ENCODE measurements at places on chromosomes 16 and 17.

GRCh38 chr17:74404789-74405188 lies 27.1 kb upstream of the GPRC5C start:
- no peak for DNase-seq

DNA sequence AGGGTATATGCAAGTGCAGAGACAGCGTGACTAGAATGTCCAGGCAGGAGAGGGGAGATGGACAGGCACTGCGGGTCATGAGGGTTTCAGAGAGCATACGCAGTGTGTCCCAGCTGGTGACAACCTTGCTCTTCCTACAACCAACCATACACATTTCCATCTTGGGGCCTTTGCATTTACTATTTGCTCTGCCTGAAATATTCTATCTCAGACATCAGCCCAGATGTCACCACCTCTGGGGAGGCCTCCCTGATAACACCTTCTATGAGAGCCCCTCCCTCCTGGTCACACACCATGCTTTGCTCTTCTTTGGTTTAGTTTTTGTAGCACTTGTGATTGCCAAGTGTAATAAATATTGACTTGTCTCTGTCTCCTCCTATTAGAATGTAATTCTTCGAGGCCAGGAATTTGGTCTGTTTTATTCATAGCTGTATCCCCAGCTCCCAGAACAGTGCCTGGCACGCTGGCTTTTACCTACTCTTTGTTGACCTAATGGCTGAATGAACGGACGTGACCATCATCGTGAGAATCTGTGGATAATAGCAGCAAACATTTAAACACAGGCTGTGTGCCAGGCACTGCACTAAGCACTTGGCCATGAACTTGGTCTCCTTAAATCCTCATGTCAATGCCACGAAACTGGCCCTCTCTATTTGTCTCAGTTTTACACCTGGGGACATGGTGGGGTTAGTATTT lies 51.9 kb downstream of the PLCG2 start:
- DNase-seq = no peak

- no peak for DNase-seq
Observed at GRCh38 chr17:81843713-81844326, 9.0 kb upstream of the PPP1R27 start.

DNA sequence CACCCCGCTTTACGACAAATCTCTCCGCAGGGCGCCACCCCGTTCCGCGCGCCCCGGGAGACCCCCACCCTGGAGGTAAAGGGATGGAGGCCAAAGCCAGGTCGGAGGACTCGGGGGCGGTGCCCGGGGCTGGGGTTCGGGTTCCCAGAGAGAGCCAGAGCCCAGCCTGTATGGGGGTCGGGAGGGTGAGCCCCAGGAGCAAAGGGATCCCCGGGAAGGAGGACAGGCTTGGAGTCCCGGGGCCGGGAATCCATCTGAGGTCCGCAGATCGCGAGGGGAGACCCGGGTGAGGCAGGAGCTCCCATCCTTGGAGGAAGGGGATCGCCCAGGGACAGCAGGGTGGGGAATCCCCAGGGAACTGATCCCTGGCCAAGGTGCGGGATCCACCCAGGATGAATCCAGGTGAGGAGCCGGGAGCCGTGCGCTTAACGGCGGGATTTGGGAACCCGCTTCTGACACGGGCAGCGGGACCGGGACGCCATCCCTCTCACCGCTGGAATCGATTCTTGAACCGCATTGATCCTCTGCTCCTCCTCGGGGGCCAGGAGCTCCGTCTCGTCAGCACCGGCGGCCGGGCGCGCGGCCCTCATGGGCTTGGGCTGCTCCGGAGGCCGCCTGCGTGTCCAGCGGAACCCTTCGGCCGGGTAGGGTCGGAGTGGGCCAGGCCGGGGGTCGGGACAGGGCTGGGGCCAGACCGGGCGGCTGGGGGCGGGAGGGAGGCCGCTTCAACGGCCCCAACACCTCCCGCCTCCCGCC lies at the start of gene MMD:
Gene MMD, minus strand, starts transcription at position 657 of the 756 bp plus-strand sequence. Its CDS starts 140 bp downstream, at position 517.
- DNase-seq = no peak

GRCh38 chr16:86823888-86824671 lies 245.7 kb downstream of the FOXL1 start:
- DNase-seq = peak; percentile 91

- DNase-seq = no peak
Observed at GRCh38 chr16:19959736-19960135, 75.1 kb upstream of the GPRC5B start.

- no peak for DNase-seq
Observed at GRCh38 chr17:41073676-41074075, 8.0 kb upstream of the KRTAP2-4 start.

GRCh38 chr17:77266213-77266612 lies 125.4 kb downstream of the SEC14L1 start:
- no peak for DNase-seq

GRCh38 chr16:11614587-11615175 lies 28.0 kb upstream of the LITAF start:
- DNase-seq = no peak

- DNase-seq = no peak
Observed at GRCh38 chr16:47873434-47873833, 282.4 kb downstream of the ABCC12 start.

- no peak for DNase-seq
Observed at GRCh38 chr17:67392111-67392510, 15.0 kb downstream of the PITPNC1 start.

DNA sequence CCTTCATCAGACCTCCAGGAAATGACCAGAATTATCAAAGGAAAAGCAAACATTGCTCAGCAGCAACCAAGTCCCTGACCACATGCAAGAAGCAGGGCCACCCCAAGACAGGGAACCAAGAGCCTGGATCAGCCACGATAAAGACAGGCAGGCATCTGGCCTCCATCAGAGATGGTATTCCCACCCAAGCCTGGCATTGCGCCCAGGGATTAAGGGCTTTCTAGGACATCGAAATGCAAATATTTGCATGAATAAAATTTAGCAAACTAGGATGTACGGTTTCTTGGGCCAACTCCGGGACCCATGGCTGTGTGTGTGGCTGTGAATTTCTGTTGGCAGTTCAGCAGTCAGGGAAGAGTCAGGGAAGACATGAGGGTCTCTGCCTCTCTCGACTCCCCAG lies 241.4 kb upstream of the DYNLRB2 start:
- no peak for DNase-seq

DNA sequence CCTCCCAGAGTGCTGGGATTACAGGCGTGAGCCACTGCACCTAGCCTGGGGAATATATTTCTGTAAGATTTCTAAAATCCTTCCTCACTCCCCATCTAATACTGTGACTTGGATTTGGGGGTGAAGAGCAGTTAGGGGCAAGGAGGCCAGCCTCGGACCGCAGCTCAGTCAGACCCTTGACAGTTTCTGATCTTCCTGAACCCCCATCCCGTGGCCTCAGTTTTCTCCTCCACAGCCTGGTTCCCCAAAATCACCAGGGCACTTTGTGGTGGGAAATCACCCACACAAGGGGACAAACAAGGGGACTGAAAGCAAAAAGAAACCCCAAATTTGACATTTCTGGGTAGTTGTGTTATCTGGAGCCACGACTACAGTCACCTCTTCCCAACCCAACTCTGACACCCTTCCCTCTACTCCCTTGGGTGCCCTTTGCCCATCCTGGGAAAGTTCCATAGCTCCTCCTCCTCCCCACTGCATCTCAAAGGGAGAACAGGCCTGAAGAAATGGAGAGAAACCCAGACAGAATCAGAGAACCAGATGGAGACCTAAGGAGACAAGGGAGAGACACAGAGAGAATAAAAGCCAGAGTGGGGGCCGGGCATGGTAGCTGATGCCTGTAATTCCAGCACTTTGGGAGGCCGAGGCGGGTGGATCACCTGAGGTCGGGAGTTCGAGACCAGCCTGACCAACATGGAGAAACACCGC lies 2.8 kb upstream of the STAT5A start:
- DNase-seq = no peak

DNA sequence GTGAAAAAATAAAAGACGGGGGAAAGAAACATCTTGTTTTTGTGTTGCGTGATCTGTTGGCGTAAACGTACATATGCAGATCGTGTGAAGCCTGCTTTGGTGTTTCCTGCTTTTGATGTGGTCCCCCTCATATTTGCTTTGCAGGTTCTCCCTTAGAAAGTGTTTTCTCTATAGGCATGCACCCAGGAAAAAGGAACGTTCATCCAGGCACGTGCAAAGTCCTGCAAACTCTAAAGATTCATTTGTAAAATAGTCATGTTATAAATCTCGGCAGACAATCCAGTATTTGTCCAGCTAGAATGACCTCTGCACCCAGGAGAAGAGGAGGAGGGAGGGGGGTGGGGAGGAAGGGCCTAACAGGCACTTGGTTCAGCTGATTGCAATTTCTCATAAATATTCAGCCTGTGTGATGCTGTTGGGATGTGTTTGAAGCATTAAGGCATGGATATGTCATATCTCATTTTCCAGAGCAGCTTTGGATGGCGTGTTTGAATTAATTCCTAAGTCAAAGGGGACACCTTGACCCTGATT lies 40.3 kb upstream of the DDX52 start:
- DNase-seq = no peak

- no peak for DNase-seq
Observed at GRCh38 chr17:7647018-7647417, 3.7 kb upstream of the ATP1B2 start.

DNA sequence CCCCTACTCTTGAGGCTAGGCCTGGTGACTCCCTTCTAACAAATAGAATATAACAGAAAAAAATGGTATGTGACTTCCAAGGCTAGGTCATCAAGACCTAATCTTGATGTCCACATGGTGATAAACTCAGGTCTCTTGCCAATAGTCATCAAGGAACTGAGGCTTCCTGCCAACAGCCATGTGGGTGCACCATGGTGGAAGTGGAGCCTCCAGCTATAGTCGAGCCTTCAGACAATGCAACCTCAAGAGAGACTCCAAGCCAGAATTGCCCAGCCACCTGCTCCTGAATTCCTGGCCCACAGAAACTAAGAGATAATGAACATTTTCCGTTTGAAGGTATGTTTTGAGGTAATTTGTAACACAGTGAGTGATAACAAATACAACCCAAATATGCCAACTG lies 55.9 kb upstream of the SREBF1 start:
- DNase-seq = no peak

DNA sequence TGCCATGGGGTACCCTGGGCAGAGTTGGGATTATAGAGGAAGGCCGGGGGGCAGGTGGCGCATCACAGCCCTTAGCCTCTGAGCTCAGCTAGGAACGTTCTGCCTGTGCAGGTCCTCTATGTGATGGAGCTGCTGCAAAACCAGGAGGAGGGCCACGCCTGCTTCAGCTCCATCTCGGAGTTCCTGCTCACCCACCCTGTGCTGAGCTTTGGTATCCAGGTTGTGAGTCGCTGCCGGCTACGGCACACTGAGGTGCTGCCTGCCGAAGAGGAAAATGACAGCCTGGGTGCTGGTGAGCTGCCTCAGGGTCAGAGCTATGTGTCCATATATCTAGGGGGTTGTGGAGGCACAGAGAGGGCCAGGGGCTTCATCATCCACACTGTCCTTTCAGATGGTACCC lies 5.8 kb upstream of the NRN1L start:
- DNase-seq = no peak

DNA sequence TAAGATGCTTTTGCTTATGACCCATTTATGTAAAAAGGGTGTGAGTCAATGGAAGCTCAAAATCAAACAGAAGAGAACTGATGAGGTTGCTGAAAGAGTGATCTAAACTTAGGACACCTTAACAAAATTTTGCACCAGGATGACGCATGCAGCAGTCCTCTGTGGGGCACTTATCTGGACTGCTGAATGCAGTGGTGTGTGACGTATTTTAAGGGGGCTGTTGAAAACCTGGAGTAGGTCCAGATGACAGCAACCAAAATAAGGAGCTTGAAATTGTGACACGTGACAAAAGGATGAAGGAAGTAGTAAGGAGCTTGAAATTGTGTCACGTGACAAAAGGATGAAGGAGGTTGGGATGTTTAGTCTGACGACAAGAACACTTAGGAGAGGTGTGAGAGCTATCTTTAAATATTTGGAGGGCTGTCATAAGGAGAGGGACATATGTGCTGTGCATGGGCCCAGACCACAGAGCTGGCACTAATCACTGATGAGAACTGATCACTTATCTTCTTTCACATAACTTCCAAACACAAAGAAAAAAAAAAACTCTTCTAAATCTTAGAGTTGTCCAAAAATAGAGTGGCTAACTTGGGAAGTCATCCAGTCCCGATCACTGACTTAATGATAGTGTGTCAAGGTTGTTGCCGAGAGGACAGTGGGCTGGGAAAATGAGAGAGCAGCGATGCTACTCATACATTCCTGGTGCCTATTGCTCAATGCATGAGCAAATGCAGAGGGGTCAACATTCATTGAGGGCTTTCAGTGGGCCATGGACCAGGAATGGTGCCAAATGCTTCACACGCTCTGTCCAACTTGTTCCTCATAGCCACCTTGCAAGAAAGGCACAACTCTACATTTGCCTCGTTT lies 264.2 kb upstream of the ZFHX3 start:
- DNase-seq = no peak

- DNase-seq = no peak
Observed at GRCh38 chr17:1231456-1231855, 38.8 kb upstream of the BHLHA9 start.

GRCh38 chr16:72910875-72911274 lies 137.1 kb downstream of the ZFHX3 start:
- DNase-seq = no peak

DNA sequence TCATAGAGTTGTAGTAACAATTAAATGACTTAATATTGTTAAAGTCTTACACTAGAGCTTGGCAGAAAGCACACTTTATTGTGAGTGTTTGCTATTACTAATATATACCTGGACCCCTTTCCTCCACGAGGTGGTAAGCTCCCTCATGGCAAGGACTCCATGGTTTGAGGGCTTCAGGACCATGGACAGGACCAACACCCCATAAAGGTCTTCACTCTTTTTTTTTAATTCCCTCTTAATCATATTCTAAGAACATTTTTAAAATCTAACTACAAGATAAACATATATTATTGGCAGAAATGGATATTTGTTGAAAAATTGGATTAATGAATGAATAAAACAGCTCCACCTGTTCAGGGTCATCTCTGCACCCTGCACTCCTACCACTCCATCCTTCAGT lies 154.5 kb downstream of the CBLN1 start:
- no peak for DNase-seq

GRCh38 chr17:13962716-13963240 lies 106.5 kb upstream of the COX10 start:
- no peak for DNase-seq

DNA sequence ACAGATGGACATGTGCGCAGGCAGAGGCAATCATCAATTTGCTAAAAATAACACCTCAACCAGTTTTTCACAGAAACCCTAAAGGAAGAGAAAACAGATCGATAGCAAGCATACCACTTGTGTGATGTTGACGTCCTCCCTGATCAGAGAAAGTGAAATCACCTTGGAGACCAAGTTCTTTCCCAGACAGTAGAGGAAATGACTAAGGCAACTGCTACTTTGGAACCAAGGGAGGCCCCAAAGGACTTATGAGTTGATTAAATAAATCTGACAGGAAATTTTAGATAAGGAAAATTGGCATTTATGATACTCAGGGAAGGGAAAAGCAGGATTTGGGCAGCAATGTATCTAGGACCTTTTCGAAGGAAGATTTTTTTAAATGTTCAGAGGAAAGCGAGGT lies 267.1 kb upstream of the ASIC2 start:
- no peak for DNase-seq
